GM04503 (cell line): ENCODE measurements at places on chromosomes 3 and 15.
A peak's percentile ranks its signal among the peaks of the same experiment; 100 is the strongest.

GRCh38 chr3:170600005-170600624 lies 14.2 kb upstream of the SLC7A14 start:
- no peak for DNase-seq

- DNase-seq: peak; percentile 50
Observed at GRCh38 chr3:108036984-108037741, 53.7 kb downstream of the CD47 start.

- no peak for DNase-seq
Observed at GRCh38 chr3:101849714-101850245, 466 bp downstream of the NFKBIZ start.

DNA sequence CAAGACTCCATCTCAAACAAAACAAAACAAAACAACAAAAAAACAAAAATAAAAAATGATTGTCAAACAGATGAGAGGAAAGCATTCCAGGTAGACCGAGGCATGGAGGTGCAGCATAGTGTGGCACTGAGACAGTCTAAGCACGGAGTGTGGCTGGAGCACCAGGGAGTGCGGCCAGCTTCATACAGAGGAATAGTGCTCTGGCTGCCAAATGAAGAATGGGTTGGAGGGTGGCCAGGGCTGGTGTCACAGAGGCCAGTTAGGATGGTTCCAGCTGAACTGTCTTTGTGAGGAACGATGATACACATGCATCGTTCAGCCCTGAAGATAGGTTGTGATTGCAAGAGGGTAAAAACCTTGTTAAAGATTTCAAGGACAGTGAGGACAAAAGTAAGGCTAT lies 28.3 kb downstream of the MITF start:
- no peak for DNase-seq

- no peak for DNase-seq
Observed at GRCh38 chr3:107456501-107456900, 66.3 kb upstream of the BBX start.

DNA sequence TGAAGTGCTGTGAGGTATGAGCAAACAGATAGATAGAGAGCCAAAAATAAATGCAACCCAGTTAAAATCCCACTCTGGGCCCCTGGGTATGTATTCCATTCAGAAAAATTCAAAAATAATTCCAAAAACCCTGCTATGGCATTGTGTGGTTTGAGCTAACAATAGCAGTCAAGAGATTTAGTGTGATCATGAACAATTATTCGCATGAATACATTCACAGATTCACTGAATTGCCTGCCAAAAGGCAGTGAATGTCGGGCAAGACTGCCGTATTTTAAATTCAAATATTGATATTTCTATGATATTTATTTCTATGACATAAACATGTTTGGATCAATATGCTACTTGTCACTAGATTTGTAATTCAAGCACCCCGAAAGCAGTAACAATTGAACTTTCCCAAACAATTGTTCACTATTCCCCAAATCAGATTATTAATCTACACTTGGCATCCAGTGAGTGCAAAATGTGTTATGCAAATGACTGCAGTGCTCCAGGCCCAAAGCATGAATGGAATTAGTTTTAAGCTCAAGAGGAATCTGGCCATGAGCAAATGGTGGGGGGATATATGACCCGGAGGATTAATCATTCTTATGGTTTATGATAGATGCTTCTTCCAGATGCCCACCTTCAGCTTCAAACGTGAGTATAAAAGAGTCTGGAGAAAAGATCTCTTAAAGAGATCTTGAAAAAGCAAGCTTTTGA lies 417.0 kb upstream of the MEIS2 start:
- DNase-seq: no peak

GRCh38 chr3:189588475-189589178 lies 42.6 kb upstream of the TP63 start:
- peak; percentile 82 for DNase-seq

DNA sequence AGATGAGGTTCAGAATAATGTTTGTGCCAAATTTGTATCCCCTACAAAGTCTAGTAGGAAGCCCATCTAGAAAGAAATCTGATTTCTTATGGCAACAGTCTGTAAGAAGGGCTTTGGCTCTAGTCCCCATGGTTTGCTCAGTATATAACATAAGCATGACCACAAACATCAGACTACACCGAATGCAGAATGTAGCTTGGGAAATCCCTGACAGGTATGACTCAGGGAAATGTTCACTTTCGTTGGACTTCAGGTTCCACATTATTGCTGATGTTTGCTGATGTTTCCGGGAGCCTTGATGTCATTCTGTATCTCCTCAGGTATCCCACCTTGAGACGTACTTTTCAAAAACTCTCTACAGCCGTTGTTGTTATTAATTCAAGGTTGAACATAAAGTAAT lies 304.4 kb upstream of the TGFBR2 start:
- no peak for DNase-seq

- DNase-seq: no peak
Observed at GRCh38 chr15:29872716-29873115, 50.4 kb upstream of the TJP1 start.

DNA sequence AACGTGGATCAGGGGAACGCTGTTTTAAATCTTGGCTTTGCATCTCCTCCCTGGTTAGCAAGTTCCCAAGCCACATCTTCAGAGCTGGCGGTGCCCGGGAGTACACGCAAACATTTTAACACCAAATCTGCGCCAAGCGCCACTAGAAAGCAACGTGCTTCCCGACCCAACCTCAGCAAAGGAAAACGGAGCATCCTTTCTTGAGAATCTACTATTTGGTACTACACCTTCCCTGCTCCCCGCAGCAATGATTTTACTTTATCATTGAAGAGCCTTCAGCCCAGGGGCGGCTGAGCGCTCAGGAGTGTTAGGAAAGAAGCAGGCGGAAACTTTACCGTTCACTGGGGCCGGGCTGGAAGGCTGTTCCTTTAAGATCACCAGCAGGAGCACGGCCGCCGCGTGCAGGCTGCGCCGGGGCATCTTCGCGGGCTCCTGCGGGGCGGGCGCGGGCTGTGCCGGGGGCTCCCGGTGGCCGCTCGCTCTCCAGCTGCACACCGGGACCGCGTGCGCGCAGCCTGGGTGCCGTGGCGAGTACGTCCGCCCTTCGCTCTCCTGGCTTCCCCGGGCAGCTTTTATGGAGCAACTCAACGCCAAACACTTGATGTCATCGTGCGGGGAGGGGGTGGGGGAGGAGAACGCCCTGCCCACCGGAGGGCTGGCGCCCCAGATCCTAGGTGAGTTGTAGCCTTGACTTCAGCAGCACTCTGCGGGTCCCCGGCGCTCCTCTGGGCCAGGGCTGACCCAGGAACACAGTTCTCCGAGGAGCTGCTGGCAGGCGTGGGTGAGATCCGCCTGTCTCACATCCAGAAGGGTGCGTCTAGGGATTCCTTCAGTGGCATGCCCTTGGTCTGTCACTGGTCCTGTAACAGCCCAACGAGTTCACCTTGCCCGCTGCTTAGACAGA lies at the start of gene CA12:
TSS of gene CA12 (minus strand) at position 546 of the 904 bp plus-strand sequence. CDS start at position 420, 126 bp downstream.
- DNase-seq: no peak

DNA sequence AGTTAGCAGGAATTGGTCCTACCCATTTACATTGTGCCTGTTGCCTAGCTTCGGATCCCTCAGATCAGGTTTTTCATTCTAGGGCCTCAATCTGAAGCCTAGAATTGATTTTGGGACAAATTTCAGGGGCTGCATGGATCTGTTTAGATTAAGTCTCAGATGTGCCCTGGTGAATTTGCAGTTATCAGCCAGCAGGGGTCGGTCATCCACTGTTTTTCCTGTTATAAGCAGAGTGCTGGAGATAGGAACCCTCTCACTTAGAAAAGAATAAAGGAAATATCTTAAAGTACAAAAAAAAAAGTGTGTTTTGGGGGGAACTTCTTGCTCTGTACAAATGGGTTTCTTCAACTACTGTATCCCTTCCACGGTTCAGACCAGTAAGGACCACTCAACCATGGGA lies 212.5 kb downstream of the BCHE start:
- DNase-seq: no peak

GRCh38 chr15:83305704-83306291 lies 21.3 kb upstream of the BNC1 start:
- no peak for DNase-seq

DNA sequence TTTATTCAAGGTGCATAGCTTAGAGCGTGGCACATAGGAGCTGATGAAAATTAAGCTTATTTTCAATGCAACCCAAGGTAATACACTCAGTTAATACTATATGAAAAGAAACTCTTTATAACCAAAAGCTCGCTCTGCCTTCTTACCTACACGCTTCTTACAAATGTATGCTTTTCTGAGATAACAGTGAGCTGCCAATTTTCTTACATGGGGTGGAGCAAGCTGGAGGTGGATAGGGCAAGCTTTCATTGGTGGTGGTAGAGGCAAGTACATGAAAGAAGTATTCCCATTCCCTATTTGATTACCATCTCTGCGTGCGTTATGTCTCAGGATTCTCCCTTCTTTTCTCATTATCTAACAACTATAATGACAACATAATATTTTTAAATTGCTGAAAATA lies 8.9 kb downstream of the DZIP3 start:
- no peak for DNase-seq

GRCh38 chr3:126555795-126556636 lies 2.7 kb downstream of the C3orf22 start:
- no peak for DNase-seq

- DNase-seq: no peak
Observed at GRCh38 chr3:14199641-14200040, 21.0 kb downstream of the LSM3 start.

GRCh38 chr15:36753173-36753572 lies 173.7 kb downstream of the CDIN1 start:
- DNase-seq: no peak

DNA sequence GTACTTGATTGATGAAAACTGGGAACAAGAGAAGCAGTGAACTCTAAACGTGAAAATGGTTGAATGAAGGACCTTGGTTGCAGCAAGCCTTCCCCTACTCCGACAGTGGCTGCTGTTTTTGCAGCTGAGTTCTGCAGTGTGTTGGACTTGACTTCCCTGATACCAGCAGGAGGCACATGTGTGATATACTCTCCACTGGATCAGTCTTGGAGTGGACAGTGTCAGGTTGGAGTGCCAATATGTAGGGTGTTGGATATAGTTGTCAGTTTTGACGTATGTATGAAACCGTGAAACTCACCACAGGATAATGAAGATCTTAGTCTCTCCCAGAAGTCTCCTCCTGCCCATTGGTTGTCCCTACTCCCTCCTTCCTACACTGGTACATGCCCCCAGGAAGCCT lies 106.5 kb downstream of the ITPR1 start:
- DNase-seq: no peak

DNA sequence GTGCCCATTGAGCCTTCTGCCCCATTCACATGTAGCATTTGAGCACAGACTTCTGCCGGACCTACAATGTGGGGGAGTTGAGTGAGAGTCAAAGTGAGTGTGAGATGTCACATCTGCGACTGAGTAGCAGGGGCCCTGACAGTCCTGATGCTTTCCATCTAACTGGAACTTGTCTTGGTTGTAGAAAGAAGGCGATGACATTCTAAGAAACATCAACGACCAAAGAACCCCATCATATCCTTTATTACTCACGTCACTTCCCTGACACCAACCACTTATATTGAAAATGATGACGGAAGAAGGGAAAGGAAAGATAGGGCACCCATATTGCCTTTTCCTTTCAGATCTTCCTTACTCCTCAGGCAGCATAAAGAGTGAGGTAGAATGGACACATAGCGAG lies 30.5 kb downstream of the SMAD3 start:
- no peak for DNase-seq

GRCh38 chr3:142976621-142977398 lies 13.3 kb upstream of the PAQR9 start:
- DNase-seq: peak; percentile 71

GRCh38 chr3:139715743-139716360 lies 38.1 kb upstream of the NMNAT3 start:
- DNase-seq: no peak

GRCh38 chr3:132605374-132605792 lies 8.3 kb downstream of the ACKR4 start:
- DNase-seq: no peak

- no peak for DNase-seq
Observed at GRCh38 chr3:37511463-37511920, 337.1 kb upstream of the LRRFIP2 start.

DNA sequence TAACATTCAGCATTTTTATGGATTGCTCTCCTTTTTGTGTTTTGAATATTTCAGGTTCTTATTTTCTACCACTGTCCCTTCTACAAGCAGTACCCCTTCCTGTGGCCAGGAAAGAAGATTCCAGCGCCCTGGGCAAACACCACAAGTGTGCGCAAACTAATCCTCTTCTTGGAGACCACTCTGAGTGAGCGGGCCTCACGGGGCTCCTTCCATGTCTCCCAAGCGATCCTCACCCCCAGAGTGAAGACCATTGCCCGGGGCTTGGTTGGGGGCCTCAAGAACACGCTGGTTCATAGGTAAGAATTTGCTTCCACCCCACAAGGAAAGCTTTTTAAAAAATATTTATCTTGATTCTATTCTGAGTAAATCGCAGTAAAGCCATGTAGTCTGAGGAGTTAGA lies 118.7 kb upstream of the ZBED2 start:
- no peak for DNase-seq

- no peak for DNase-seq
Observed at GRCh38 chr15:40246496-40247280, 7.8 kb downstream of the PAK6 start.

GRCh38 chr15:46681901-46682300 lies 1035.4 kb upstream of the SEMA6D start:
- no peak for DNase-seq

DNA sequence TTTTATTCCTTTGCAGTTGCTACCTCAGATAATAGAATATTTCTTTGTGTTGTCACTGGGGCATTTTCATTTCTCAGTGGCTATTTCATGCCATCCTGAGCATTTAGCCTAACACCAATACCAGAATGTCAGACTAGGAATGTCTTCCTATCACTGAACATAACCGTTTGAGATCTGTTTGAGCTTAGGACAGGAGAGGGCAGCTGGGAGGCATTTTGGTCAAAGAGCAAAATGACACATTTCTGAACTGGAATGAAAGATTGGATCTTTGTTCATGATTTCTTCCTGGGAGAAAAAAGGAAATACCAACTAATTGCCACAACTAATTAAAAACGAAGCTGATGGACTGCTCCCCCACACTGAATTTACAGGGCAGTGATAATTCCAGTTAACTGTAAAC lies 921.3 kb upstream of the NR2F2 start:
- no peak for DNase-seq

- DNase-seq: no peak
Observed at GRCh38 chr3:99348451-99348850, 289.9 kb upstream of the COL8A1 start.

GRCh38 chr3:184944241-184944640 lies 132.3 kb downstream of the VPS8 start:
- no peak for DNase-seq

DNA sequence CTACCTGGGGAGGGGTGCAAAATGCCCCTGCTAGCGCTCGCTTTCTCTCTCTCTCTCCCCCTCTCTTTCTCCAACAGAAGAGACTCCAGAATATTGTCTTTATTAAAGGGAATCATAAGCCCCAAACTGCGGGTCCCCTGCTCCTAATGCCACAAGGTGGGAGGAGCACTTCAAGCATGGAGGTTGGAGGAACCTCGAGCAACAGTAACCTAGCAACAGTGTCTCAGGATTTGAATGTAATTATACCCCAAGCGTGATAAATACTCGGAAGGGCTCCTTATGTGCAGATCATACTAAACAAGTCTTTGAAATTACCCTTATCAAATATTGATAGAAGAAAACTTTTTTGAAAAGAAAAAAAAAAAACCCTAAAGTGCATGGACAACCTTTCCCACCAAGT lies 582.2 kb upstream of the PPP2R3A start:
- DNase-seq: no peak
